ENCODE measurements at places on chromosomes 11 and 22.

DNA sequence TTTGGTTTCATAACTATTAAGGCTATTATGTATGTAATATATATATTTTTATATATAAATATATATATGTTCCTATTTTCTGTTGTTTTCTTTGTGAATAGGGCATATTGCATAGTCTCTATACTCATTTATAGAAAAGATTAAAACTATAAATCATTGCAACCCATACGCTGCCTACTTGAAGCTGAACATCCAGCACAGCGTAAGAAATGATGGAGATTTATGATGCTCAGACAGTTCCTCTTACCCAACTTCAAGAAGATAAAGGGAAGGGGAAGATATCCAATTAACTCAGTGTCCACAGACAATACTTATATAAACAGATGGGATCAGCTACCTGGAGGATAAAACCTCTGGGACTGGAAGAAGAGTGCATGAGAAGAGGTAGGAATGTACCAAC, 791.7 kb downstream of the FAM181B start:
- no peak for DNase-seq

- no peak for DNase-seq
These were observed 471.1 kb downstream of the TBC1D22A start for GRCh38 chr22:47233316-47234243.

GRCh38 chr11:8213376-8213775, 44.6 kb upstream of the RIC3 start:
- DNase-seq = no peak

DNA sequence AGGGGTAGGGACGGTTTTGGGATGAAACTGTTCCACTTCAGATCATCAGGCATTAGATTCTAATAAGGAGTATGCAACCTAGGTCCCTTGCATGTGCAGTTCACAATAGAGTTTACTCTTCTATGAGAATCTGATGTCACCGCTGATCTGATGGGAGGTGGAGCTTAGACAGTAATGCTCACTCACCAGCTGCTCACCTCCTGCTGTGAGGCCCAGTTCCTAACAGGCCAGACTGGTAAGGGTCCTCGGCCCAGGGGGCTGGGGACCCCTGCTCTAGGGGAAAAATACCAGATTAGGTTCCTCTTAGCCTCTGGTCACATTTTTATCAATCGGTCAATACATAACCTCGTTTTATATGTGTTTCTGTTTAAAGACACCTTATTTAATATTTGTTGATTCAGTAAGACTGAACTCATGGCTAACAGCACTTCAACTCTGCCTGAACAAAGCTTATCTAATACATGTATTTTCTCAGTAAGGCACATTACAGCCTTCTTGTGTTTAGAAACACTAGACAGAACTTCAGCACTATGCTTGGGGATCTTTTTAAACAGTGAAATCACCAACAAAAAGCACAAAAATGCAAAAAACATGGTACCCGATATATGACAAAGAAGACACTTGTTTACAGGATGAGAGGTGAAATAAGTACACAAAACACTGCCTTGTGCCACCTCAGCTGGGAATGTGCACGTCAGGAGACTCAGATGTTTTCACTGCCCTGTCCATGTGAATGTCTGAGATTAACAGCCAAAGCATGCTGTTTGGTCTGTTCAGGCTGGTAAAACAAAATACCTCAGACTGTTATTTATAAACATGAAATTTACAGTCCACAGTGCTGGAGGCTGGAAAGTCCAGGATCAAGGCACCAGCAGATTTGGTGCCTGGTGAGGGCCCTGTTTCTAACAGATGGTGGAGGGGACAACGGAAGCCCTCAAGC, 107.5 kb downstream of the USP35 start:
- no peak for DNase-seq

DNA sequence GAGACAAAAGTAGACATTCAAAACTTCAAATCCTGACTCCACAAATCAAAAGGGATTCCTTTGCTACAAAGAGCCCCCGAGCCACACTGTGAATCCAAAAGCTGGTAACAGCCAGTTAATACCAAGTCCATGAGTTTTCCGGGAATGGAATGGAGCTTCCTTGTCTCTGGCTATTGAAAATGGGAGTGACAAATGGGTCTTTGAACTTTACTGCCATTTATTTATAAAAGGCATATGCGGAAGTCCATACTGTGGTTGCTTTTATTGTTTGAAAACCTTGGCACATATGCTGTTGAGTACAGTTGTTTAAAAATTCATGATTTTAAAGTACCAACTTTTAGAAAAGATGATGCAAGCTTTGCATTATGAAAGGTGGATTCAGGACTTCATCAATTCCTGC, 206.2 kb upstream of the NARS2 start:
- DNase-seq = no peak

DNA sequence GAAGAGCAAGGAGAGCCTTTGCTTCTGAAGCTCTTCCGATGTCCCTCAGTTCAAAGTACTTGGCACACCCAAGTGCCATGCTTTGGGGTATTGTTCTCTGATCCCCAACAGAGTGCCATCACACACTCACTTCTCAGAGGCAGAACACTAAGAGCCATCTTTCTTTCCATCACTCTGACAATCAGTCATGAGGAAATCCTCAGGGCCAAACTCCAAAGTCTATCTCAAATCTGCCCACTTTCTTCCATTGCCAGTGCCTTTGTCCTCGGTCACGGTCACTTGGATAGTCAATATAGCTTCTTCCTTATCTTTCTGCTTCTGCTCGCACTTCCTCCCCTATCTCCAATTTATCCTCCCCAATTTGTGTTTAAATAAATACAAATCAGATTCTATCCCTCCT, 90.9 kb downstream of the ENTHD1 start:
- no peak for DNase-seq

- DNase-seq = no peak
These were observed 23.3 kb upstream of the MMP7 start for GRCh38 chr11:102553835-102554282.

DNA sequence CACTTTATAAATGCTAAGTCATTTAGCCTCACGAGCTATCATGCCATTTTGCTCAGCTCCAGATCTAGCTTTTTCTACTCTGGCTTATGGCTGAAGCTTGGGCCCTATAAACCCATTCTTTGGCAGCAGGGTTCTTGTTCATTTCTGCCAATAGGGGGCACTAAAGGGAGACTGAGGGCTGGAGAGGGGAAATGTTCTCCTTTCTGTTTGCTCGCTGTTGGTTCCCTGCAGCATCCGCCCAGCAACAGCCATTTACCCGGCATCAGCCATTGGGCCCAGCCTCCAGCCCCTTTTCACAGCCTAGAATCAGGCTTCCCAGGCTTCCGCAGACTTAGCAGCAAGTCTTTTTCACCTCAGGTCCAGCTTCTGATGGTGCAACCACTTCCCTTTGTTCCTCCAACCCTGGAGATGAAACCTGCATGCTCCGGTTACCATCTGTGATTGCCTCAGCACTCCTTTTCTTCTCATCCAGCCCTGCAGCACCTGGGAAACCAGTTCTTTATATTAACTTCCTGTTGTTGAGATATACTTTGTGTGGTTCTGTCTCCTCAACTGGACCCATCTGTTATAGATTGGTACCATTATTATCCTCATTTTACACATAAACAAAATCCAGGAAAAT, 4.2 kb upstream of the ME3 start:
- DNase-seq = no peak

DNA sequence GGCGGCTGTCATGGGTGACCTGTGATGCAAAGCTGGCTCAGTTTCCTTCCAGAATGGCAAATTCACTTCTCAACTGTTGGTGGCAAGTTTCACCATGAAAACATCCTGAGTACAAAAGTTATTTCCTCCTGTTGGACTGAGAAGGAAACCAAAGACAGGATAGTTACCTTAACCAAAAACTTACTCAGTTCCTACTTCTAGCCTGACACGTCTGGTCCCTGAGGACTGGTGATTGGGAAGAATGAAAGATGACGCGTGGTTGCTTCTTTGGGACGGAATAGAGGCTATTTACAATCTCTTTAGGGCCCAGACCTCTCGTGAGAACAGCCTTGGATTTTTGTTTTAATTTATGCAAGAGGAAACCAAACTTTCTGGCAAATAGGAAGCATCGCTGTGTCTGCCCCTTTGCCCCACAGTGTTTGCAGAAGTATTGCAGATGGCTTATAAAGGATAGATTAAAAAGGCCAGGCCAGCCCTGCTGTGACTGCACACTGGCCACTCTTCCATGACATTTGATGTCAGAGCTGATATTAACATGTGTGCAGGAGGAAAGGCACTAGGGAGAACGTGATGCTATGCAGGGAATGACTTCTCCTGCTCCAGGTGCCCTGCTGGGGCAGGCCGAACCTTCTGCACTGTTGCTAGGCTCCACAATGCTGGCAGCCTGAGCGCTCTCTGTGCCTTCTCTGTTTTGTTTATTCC, 7.6 kb downstream of the VPS26B start:
- DNase-seq = no peak

DNA sequence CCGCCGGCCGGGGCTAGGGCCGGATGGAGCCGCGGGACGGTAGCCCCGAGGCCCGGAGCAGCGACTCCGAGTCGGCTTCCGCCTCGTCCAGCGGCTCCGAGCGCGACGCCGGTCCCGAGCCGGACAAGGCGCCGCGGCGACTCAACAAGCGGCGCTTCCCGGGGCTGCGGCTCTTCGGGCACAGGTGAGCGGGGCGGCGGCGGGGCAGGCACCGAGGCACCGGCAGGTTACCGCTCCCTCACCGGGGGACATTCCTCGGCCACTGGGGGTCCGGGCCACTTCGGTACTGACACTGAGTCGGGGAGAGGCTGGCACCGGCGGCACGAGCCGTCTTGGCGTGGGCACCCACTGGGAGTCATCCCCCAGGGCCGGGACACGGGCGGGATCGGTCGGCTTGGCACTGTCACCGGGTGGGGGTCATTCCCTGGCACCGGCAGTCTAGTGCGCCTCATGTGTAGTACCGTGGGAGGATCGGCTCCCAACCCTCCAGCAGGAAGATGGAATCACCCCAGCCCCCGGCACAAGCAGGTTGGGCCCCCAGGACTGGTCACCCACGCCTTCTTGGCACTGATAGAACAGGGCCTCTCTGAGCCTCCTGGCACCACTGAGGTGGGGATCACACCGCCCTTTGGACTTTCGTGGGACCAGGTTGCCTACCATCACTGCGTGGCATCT, 511 bp downstream of the DGKZ start:
- no peak for DNase-seq

GRCh38 chr11:15280393-15280792, 165.7 kb downstream of the INSC start:
- DNase-seq = no peak

GRCh38 chr11:69938206-69938605, 119.0 kb upstream of the FGF3 start:
- DNase-seq = no peak

DNA sequence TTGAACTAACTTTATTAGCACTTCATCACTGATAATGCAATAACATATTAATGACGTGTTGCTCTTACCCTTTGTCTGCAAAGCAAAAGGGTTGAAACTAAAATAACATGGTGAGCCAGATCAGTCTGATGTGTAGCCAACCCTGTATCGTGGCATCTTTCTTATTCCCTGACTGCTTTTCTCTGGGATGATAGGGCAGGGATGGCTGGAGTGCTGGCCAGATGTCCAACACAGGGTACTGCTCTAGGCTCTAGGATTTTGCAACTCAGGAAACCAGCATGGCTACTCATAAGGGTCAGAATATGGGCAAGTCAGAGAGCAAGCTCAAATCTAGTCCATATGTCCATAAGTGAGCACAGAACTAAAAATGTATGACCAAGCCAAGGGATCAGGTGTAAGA, 129.1 kb downstream of the SLC17A6 start:
- no peak for DNase-seq

- DNase-seq = no peak
These were observed 1.6 kb upstream of the E2F8 start for GRCh38 chr11:19242179-19242932.

DNA sequence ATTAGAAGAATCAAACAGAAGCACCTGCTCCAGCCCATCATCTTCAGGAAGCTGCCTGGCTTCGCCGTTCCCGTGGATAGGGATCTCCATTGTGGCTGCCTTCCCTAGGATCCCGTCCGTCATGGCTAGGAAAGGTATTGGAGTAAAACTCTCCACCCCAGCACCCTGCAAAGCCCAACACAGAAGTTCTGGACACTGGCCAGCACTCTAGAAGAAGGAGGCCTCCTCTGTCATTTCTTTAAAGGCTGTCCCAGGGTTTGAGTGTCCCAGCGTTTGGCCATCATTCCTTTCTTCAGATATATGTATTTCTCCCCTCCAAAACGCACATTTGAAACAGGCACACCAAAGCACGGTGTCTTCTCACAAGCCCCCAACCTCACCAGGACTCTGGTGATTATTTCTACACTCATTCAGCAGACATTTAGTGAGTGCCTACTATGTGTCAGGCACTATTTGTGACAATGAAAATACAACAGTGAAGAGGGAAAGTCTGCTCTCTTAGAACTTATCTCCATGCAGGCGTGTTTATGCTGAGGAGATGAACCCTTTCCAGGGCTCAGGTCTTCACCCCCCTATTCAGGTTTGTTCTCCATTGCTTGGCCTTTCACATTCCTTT, 724 bp downstream of the ARFIP2 start:
- no peak for DNase-seq
